ENCODE measurements at places on chromosomes 2 and 18.

GRCh38 chr2:140718999-140719398 lies 1411.8 kb downstream of the LRP1B start:
- DNase-seq, result no peak

GRCh38 chr18:55396267-55396905 lies 191.6 kb downstream of the TCF4 start:
- DNase-seq, result no peak

- DNase-seq, result no peak
These were observed 314.1 kb downstream of the MYCN start for GRCh38 chr2:16254356-16254965.

DNA sequence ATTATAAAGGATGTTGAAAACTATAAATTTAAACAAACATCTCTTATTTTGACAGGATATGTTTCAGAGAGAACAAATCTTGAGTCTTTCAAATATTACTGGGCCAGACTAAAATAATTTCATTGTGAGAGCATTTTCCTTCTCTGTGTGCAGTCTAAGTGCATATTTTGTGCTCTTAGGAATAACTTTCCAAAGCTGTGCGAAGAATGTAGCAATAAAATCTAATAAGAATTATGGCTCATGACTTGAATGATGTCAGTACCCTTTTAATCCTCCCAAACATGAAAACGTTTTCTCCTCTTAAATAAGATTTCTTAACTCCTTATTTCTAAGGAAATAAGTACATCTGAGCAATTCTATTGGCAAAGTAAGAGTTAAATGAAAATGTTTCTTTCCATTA lies 76.2 kb upstream of the EFEMP1 start:
- DNase-seq, result no peak

DNA sequence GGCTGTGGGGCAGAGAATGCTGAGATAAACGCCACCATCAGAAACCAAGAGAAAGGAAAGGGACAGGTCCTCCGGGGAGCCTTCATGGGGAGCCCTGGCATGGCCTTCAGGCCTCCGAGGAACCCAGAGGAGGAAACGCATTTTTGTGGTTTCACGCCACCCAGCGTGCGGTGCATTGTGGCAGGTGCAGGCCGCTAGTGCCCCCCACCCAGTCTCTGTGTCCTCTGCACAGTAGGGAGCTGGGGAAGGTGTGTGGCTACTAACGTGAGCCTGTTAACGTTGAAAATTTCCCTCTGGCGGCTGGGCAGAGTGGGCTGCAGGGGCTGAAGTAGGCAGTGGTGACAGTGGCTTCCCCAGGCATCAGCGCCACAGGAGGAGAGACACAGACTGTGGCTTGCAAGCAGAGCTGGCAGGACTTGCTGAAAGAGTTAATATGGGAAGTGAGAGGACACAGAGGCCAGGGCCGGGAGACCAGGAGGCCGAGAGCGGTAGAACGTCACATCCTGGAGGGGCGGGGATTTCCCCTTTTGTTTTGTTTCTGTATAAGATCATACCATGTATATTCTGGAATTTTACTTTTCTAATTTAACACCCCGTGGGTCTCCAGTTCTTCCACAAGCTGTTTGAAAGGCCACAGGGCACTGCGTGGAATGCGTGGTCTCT lies 166.9 kb downstream of the GBX2 start:
- no peak for DNase-seq

- no peak for DNase-seq
These were observed 11.9 kb downstream of the ATP8B1 start for GRCh38 chr18:57791192-57791591.

- DNase-seq, result no peak
These were observed 115.6 kb downstream of the LPIN1 start for GRCh38 chr2:11862049-11862448.

DNA sequence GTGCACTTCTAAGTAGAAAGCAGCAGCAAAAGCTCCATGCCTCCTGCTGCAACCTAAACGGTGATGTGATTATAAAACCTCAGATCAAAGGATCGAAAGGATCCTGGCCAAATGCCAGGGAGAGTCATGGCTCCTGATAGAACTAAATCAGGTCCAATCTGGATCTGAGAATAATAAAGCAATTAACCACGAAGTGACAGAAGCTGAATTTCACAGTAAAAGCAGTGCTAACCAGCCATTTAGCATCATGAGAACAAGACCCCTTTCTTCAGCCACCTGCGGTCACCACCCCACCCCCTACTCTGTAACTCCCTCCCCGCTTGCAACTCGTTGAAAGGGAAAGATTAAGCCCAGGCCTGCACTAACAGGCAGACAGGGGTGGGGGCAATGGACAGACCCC lies 748.7 kb downstream of the BCL11A start:
- no peak for DNase-seq

GRCh38 chr2:68172521-68172920 lies 14.8 kb downstream of the PNO1 start:
- no peak for DNase-seq

- no peak for DNase-seq
These were observed 131.2 kb downstream of the NEDD4L start for GRCh38 chr18:58175122-58175785.

GRCh38 chr2:237552908-237553307 lies 13.5 kb upstream of the PRLH start:
- no peak for DNase-seq

DNA sequence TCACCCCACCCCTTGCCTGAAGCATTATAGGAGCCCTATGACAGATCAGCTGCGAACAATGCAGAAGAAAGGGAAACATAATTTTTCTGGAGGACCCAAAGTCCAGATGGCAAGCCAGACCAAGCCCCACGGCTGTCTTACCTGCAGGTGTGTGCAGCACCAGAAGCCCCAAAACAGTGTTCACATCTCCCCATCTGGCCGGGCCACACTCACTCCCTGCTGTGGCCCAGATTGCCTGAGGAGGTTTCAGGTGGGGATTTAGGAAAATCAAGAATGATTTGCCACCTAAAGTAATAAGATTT lies 11.7 kb upstream of the STK17B start:
- DNase-seq, result no peak

DNA sequence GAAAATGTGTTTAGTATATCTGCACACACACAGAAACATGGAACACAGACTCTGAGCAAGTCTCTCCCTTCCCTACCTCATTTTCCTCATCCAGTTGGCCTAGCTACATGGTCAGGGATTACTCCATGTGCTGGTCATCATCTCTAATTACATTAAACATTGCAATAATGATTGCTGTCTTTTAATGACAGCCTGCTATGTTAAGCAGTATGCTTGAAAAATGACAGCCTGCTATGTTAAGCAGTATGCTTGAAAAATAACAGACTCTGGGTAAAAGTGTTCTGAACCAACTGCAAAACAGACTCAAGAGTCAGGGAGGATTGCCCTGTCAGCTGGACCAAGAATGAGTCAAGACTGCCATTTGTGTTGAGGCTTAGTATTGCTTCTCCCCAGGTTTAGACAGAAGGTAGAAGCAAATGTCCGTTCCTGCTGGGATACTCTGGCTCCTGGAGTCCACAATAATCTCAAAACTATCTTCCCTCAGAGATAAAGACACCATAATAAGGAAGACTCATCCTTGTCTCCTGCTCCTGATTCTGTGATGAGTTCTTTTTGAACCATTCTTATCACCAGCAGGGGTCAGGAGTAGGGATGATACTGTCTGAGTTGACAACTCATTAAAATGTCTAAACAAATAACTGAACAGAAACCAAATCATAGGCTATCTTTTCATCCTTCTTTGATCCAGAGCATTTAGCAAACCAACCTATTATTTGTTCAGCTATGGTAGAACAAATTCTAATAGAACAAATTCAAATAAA lies 57.7 kb downstream of the CCDC93 start:
- no peak for DNase-seq

- no peak for DNase-seq
These were observed 118.2 kb downstream of the ZNF516 start for GRCh38 chr18:76376668-76377358.

- no peak for DNase-seq
These were observed 34.8 kb upstream of the ASB18 start for GRCh38 chr2:236298924-236299475.

GRCh38 chr2:54867457-54867856 lies 144.0 kb downstream of the EML6 start:
- DNase-seq, result no peak

GRCh38 chr2:29702276-29702675 lies 219.1 kb downstream of the ALK start:
- no peak for DNase-seq

All from central memory CD8-positive, alpha-beta T cell (primary cell).